ENCODE measurements at places on chromosomes 3 and 15.

DNA sequence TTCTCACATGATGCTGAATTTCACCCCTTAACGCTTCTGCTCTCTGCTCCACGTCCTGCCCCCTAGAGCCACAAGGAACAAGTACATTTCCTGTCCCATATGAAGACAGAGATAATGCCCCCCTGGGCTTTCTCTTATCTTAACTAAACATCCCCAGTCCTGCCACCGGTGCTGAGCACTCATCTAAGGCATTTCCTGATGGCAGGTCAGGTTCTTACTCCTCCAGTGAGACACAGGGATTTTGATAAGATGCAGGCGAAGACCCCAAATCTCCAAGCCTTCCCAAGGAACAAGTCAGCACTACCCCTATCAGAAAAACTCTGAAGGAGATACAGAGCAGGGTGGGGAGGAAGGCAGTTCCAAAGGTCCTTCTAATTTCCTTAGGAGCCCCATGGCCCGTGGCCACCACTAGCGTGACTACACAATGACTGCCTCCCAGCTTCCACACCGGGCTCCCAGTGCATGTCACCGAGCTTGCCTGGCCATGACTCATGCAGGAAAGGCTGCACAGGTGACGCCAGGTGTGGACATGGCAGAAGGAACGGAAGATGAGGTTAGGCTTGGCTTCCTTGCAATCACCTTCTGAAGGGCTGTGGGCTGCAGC, 152.9 kb downstream of the XXYLT1 start:
- no peak for DNase-seq

DNA sequence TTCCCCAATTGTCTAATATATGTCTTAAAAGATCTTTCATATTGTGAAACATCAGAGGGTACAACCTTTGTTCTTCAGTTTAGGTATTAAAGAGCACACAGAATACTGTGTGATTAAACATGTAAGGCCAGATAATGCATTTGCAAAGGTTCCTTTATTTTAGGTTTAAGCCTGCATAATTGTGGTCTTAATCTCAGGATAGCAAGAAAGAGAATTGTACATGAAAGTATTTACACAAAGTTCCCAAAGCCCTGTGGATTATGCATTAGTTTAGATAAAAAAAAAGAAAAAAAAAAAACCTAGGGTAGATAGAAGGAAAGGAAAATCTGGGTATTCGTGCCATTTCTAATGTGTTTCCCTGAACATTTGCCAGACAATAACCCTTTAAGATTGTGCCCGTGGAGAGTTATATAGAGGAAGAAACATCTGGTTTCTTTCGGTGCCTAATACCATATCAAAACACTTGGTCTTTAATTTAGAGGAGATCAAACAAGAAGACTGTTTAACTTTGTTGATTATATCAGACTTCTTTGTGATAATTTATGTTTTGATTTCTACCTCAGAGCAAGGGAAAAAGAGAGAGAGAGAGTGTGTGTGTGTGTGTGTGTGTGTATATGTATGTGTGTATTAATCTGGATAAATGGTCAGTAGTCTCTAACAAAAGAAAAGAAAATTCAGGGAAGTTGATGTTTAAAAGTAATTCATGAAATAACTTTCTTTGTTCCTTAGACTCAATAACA, 139.6 kb upstream of the CGNL1 start:
- no peak for DNase-seq

- no peak for DNase-seq
Measured at GRCh38 chr15:91622711-91623342, 230.7 kb upstream of the SLCO3A1 start.

- DNase-seq = no peak
Measured at GRCh38 chr3:69209413-69209812, 87.0 kb upstream of the LMOD3 start.

GRCh38 chr3:113286524-113286923, 75.2 kb downstream of the BOC start:
- DNase-seq = no peak

- no peak for DNase-seq
Measured at GRCh38 chr3:11850003-11850402, 3.3 kb upstream of the TAMM41 start.

GRCh38 chr15:77126529-77127326, 55.8 kb upstream of the TSPAN3 start:
- DNase-seq = no peak

DNA sequence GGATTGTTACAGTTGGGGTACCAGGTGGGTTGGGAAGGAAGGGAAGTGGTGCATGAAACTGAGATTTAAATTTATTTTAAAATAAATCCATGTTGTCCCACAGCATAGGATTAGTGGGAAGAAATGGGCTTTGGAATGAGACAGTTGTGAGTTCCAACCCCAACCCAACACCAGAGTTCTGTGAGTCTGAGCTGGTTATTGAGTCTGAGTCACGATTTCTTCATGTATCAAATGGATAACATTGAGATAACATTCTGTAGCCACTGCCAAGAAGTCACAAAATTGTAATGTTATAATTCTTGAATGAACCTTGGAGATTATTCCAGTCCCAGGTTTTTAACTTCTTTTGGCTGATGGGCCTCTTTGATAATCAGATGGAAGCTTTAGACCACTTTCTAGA, 13.7 kb downstream of the IFT122 start:
- DNase-seq = no peak
